Daoy (cell line): ENCODE measurements at places on chromosomes 16 and 17. TPM values are rescaled to one million over a fixed set of nuclear protein-coding genes. Genes with fewer than 3 reads are reported as not detected.

TMEM220 gene
- total RNA-seq, result 0.17 TPM in 1 of 2 replicates, not detected in the other

ADAD2 gene
- not detected in 2 replicates for total RNA-seq

GRCh38 chr16:68767581-68767980 lies 30.5 kb downstream of the CDH1 start:
- no peak for DNase-seq

GRCh38 chr16:89485701-89486246 lies 4.6 kb downstream of the ANKRD11 start:
- DNase-seq, result no peak

GRCh38 chr17:8015957-8016631 lies 13.7 kb downstream of the GUCY2D start:
- DNase-seq, result peak; percentile 13
